ENCODE measurements at places on chromosomes 16 and 17.

DNA sequence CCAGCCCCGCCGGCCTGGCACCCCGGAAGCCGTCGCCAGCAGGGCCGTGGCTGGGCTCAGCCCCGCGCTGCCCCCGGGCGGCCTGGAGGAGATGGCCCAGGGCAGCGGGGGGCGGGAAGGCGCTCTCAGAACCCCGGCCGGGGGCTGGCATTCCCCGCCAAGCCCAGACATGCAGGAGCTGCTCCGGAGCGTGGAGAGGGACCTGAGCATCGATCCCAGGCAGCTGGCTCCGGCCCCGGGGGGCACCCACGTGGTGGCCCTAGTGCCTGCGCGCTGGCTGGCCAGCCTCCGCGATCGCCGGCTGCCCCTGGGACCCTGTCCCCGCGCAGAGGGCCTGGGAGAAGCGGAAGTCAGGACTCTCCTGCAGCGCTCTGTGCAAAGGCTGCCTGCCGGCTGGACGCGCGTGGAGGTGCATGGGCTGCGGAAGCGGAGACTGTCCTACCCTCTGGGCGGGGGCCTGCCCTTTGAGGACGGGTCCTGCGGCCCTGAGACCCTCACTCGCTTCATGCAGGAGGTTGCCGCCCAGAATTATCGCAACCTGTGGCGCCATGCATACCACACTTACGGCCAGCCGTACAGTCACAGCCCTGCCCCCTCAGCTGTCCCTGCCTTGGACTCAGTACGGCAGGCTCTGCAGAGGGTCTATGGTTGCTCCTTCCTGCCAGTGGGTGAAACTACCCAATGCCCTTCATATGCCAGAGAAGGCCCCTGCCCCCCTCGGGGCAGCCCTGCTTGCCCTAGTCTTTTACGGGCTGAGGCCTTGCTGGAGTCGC, 551 bp downstream of the WDR81 start:
- no peak for DNase-seq

GRCh38 chr16:79653373-79653891, 52.9 kb upstream of the MAF start:
- no peak for DNase-seq

DNA sequence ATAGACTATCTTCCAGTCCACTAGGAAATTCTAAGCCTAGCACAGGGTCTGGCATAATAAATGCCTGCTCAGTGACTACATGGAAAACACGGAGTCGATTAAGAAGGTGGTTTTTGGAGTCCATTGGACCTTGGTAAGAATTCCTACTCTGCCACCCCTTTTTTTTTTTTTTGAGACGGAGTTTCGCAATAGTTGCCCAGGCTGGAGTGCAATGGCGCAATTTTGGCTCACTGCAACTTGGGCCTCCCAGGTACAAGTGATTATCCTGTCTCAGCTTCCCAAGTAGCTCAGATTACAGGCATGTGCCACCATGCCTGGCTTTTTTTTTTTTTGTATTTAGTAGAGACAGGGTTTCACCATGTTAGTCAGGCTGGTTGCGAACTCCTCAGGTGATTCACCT, 123.2 kb downstream of the HS3ST2 start:
- DNase-seq: no peak

GRCh38 chr16:13111747-13112146, 210.3 kb downstream of the SHISA9 start:
- DNase-seq: no peak

- no peak for DNase-seq
These were observed 3.4 kb downstream of the CNTNAP4 start for GRCh38 chr16:76280421-76281215.

GRCh38 chr16:88782454-88783390, 2.3 kb downstream of the PIEZO1 start:
- DNase-seq: no peak

DNA sequence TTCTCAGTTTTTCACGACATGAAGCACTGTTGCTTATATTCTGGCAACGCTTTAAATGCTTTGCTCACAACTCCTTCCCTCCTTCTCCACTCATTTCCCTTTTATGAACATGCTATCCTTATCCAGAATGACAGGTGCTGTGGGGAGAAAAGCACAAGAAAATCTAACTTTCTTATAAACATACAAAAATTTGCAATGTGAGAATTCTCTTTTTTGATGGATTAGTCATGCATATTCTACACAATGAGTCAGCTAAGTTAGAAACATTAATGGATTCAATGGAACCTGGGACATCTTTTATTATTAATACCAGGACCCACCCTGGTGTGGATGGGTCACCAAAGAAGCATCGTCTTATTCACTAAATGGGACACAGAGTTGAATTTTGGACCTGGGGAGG, 234.6 kb upstream of the CDH5 start:
- no peak for DNase-seq

Measured in stimulated activated CD8-positive, alpha-beta memory T cell treated with anti-CD3 and anti-CD28 coated beads, Interleukin-7, amount 100 ng/mL, for 1 hour (primary cell).